ENCODE measurements at places on chromosomes 3 and 15.

DNA sequence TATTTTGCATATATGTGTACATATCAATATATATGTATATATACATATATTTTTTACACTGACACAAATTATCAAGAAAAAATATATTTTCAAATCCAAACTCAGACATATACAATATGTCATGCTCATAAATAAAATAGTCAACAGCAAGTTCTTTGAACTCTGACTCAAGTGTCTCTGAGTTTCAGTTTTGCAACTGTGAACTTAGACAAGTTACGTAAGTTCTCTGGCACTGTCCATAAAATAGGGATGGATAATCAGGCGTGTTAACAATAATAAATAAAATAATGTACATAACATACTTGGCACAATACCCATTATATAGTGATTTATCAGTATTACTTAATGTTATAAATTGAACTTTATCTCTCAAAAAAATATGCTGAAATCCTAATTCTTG is 12.1 kb upstream of the XRN1 start:
- no peak for DNase-seq

GRCh38 chr3:52181543-52181942 is 16.4 kb upstream of the ALAS1 start:
- DNase-seq: peak; percentile 17

GRCh38 chr3:14216257-14217048 is 37.8 kb downstream of the LSM3 start:
- no peak for DNase-seq

- no peak for DNase-seq
These were observed 602.8 kb downstream of the FOXP1 start for GRCh38 chr3:70980646-70981170.

- no peak for DNase-seq
These were observed 52.5 kb downstream of the PHC3 start for GRCh38 chr3:170128977-170129431.

DNA sequence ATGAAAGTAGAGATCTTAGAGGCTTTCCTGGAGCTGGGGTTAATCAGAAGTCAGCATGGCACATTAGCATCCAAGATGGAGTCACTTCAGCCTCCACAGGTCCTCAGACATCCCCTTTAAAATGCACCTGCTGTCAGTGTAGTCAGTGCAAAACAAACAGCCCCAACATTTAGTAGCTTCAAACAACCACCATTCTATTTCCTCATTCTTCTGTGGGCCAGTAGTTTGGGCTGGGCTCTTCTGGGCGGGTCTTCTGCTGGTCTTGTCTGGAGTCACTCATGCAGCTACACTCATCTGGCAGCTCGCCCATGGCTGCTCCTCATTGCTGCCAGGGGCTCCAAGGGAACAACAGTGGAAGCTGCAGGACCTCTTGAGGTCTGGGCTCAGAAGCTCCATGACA is 99.9 kb downstream of the TLE3 start:
- peak; percentile 67 for DNase-seq

DNA sequence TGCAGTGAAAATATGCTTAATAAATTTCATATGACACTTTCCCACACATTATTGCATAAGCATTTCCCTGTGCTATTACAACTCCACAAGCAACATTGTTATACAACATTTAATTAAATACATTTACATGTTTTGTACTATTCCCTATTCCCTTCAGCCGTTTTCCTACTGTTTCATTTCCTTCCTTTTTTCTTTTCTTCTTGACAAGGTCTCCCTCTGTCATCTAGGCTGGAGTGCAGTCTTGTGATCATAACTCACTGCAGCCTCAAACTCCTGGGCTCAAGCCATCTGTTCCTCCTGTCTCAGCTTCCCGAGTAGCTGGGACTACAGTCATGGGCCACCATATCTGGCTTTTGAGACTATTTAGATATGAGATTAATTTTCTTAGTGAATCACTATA is 254.7 kb downstream of the NFKBIZ start:
- DNase-seq: no peak

DNA sequence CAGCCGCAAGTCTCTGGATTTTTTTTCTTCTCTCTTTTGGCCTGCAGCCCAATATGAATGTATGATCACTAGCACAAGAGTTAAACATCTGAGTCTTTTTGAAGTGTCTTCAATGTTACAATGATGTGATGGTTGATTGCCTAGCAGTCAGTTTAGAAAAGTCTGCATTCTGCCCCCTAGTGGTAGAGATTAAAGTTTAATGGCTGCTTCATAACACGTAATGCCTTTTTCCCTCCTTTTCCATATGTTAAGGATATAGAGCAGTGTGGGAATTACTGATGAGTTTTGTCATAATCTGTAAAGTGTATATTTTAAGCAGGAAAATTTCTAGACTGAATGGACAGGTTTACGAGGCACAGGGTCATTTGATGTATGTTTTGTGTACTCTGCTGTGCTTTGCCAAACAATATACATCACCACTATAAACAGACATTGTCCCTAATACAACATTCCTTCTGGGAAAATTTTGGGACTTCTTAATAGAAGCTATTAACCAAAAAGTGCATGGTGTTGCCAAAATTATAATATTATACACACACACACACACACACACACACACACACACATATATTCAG is 1038.5 kb upstream of the NR2F2 start:
- DNase-seq: no peak

DNA sequence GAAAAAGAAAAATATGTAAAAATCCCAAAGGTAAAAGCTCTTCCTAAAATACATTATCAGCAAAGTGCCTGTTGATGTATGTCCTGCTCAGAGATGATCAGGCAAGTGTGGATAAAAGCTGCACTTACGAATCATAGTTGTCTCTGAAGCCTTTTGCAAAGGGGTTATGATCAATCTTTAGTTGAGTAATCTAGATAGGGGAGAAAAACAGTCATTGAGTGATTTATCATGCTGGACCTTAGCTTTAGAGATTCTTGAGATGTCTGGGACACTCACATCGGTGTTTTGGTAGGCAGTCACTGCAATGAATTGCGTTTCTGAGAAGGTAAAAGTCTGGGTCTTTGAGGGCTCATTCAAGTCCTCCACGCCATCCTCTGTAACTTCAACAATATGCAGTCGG is 3.7 kb downstream of the EOMES start:
- no peak for DNase-seq

DNA sequence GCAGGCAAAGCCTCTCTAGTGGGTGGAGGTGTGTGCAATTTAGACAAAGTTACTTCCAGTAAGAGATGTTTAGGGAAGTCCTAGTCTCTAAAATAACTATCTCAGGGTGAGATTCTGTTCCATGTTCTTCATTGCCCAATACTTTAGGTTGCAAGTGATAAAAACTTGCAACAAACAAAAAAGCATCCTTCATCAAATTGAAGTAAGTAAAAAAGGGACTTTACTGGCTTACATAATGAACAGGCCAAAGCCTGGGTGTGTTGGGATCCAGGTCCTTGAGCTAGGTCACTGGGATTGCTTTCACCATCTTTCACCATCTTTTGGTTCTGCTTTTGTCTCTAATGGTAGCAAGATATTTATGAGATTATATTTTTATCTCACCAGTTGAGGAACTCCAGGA is 38.3 kb downstream of the CX3CR1 start:
- DNase-seq: no peak

GRCh38 chr3:11224870-11225229 is 47.3 kb upstream of the ATG7 start:
- no peak for DNase-seq

DNA sequence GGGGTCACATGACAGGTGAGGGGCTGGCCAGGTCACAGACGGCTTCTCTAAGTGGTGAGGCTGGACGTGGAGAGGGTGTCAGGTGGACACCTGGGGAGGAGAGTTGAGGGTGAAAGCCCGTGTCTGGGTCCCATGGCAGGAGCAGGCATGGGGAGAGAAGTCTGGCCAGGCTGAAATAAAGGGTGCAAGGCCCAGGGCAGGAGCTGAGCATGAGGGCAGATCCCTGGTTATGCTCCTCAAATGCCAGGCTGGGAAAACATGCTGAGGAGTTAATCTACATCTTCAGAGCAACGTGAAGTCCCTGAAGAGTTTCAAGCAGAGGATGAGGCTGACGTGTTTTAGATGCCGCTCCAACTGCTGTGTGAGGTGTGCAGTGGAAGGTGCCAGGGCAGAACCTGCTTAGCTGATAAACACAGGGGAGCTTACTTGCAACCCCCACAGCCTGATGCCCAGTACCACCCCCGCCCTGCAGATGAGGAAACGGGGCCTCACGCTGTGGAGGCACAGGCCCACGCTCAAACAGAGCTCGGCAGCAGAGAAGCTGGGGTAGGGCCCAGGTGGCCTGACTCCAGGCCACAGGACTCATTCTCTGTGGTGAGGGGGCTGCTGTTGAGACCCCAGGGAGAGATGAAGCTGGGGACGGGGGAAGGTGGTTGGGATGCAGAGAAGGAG is 40.5 kb downstream of the HCN4 start:
- DNase-seq: no peak

DNA sequence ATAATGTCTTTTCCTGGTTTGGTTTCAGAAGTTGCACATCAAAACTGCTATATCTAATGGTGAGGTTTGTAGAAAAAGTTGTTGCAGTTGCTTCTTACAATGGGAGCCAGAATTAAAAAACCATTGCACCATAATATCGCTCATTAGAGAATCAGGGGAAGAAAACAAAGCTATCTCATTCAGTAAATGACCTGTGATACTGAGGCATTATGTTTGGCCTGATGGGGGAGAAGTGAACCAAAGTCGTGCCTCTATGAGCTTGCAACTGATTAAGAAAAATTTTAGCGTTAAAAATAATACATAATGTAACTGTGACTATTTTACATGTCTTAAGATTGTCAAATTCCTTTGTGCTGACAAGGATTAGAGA is 60.2 kb upstream of the ARHGEF26 start:
- DNase-seq: no peak

- no peak for DNase-seq
These were observed 358.9 kb downstream of the RBMS3 start for GRCh38 chr3:29639578-29640290.

GRCh38 chr15:89693696-89694095 is 3.1 kb downstream of the WDR93 start:
- no peak for DNase-seq

DNA sequence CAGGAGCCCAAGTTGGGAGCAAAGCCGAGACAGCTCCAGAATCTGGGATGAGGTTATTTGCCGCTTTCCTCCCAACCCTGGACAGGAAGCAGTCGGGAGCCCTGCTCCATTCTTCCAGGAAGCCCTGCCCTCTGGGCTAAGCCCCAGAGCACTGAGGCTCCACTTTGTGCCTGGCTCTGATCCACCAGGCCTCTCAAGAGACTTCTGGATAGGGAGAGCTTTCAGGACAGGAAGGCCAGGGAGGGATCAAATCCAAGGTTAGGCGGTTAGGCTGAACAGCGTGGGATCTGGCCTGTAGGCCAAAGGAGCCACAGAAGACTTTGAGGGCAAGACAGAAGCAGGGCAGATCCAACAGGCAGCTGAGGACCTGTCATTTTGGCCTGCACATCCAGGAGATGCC is 835 bp downstream of the STOML1 start:
- no peak for DNase-seq

Data from T47D (cell line).